Kasumi-1 (cell line): ENCODE measurements at places on chromosomes 6 and 20.

DNA sequence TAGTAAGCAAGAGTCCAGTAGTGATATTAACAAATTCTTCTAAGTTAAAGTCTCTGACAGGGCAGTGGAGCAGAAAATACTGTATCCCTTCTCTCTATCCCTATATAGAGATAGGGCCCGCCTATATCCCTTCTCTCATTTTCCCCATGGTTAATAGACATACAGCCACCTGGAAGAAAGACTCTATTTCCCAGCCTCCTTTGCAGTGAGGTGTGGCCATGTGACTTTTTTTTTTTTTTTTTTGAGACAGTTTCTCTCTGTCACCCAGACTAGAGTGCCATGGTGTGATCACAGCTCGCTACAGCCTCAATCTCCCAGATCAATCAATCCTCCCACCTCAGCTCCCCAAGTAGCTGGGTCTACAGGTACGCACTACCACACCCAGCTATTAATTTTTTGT, 16.7 kb upstream of the CDK5RAP1 start:
- no peak for DNase-seq

GRCh38 chr6:44537306-44538049, 150.0 kb downstream of the CDC5L start:
- no peak for DNase-seq

DNA sequence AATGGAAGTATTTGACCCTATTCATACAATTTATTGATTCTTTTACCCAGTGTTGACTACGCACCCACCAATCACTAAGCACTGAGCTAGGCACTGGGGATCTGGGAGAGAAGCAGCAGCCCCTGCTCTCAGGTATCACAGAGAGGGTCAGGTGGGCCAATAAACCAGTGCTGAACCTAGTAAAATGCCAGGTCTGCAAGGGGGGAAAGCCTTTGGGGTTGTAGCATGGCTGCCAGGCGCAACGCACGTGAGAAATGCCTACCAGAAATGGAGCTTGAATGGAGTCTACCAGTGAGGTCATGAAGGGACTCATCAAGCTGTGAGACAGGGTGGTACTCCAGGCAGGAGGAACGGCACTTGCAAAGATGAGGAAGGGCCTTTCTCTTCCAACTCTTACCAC, 313.6 kb downstream of the GMDS start:
- DNase-seq = no peak

DNA sequence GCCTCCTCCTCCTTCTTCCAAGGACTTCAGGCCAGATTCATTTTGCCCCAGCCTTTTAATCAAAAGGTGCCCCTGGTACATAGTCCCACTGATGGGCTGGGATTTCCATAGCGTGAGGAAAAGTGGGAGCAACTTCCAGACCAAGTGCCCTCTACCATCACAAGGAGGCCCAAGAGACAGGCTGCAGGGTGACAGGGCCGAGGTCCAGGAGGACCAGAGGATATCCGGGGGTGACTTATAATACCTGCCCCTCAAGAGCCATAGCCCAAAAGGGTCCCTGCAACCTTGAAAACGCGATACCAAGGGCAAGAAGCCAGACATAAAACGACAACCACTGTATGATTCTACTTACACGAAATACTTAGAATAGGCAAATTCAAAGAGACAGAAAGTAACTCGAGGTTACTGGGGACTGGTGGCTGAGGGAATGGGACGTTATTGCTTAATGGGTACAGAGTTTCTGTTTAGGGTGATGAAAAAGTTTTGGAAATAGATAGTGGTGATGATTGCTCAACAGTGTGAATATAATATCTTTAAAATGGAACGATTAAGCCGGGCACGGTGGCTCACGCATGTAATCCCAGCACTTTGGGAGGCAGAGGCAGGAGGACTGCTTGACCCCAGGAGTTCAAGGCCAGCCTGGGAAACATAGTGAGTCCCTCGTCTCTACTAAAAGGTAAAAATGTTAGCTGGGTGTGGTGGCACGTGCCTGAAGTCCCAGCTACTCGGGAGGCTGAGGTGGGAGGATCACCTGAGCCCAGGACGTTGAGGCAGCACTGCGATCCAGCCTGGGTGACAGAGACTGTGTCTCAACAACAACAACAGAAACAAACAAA, 71.9 kb downstream of the NOL4L start:
- DNase-seq = no peak

DNA sequence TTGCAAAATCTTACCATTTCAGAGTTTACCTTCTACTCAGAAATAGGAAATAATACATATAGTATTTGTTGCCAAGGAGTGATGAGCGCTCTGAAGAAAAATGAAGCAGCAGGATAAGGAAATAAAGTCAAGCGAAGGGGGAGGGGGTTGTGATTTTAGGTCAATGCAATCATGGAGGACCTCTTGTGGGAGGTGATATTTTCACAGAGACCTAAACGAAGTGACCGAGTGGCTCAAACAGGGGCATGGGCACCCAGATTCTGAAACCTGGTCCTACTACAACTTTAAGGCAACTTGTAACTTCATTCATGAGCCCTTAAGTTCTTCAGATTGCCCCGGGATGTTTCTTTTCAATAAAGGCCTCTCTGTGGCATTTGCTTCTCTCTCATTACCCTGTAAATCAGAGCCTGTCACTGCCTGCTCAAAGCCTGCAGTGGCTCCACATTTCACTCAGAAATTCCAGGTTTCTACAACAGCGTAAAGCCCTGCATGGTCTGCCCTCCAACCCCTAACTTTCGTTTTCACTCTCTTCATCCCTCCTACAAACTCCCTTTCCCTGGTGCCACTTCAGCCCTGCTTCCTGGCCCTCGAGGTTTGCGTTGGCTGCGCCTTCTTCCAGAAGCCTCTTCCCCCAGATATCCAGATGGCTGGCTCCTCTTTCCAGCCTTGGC, 162.7 kb downstream of the TBC1D7 start:
- no peak for DNase-seq

- no peak for DNase-seq
Measured at GRCh38 chr20:16191496-16191895, 381.8 kb downstream of the KIF16B start.

DNA sequence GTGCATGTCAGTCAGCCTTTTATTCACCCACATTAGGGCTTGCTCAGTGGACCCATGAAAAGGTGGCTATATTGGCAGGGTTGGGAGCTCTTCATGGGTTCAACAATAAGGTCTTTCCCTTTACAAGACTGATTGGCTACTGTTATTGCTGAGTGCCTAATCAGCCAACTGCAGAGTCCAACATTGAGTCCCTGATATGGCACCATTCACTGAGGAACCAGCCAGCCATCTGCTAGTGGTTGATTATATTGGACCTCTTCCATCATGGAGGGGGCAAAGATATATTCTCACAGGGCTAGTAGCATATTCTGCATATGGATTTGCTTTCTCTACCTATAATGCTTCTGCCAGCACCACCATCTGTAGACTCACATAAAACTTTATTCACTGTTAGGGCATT, 69.9 kb downstream of the CDKAL1 start:
- no peak for DNase-seq

- DNase-seq = peak; percentile 98
Measured at GRCh38 chr6:13302751-13303667, 25.3 kb downstream of the TBC1D7 start.

GRCh38 chr6:160929831-160930230, 61.7 kb upstream of the MAP3K4 start:
- DNase-seq = no peak

GRCh38 chr6:26199773-26200764, 112.8 kb downstream of the HFE start:
- peak; percentile 76 for DNase-seq

- DNase-seq = no peak
Measured at GRCh38 chr6:169457762-169458161, 204.1 kb upstream of the THBS2 start.
